ENCODE measurements at places on chromosomes 4 and X.

DNA sequence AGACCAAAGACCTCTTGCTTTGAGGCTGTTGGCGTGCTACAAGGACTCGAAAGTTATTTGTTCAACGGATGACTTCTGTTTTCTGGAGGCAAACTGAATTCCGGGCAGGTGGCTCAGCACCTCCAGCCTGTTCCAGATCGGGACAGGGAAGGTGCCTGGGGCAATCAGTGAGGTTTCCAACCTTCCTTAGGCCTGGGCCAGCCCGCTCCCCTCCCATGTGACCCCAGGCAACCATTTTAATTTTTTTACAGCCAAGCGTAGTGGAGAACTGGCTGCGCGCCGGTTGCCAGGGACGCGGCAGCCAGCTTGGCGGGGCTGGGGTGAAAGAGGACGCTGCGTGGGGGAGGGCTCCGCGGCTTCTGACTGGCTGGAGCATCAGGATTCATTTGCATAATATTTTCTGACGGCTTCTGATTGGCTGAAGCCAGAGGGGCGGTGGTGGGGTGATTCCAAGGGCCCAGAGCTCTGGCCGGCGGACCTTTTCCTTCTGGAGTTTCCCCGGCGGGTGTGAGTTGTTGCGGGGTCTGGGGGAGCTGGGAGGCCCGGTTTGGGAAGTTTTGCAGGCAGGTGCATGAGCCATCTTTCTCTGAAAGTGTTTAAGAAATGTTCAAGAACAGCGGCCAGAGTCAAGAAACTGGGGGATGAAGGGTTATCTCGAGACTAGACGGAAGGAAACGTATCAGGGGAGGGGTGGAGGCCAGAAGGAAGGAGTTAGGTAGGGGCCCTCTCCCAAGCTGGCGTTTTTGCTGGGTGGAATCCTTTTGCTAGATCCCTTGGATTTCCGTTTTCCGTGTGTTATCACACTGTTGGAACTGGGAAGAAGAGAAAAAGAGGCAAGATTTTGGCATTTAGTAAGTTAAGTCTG lies at the start of gene MID1IP1:
TSS of gene MID1IP1 (plus strand) at position 479 of the 865 bp plus-strand sequence. CDS start 3,488 bp downstream, outside the sequence.
- DNase-seq: peak; percentile 92

DNA sequence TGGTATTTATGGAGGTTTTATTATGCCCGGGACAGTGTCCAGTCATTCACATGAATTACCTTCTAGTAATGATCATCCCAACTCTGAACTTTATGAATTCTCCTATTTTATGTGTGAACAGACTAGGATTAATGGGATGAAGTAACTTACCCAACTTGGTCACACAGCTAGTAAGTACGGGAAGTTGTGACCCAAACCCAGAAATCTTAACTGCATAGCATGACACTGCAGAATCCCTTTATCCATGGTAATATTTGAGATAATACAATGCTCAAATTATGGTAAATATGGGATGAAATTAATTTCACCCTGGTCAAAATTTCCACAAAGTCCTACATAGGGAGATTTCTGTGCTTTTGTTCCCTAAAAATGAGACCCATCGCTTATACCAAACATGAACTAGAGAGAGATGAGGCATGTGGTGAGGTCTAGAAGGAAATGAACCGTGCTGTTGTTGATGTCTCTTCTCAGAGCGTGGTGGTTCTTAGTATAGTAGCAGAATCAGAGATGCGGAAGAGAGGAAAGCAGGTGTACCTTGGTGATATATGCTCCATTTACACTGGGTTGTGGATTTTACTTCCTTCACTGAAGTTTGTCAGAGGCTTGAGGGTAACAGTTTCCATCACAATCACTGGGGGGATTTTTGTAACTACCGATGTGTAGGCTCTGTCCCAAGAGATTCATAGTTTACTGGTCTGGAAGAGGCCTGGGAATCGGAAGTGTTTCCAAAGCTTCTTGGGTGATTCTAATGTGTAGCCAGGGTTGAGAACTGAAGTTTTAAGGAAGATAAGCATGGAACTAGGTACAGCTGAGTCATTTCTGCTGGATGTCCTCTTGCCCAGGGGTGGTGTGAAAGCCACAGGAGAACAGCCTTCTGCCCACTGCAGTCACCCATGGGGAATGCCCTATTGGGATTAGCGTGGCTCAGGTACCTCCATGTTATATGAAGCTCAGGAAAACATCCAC lies 30.2 kb upstream of the FAM9C start:
- DNase-seq: no peak

- DNase-seq: no peak
These were observed 210.4 kb downstream of the PALLD start for GRCh38 chr4:168707205-168707604.

DNA sequence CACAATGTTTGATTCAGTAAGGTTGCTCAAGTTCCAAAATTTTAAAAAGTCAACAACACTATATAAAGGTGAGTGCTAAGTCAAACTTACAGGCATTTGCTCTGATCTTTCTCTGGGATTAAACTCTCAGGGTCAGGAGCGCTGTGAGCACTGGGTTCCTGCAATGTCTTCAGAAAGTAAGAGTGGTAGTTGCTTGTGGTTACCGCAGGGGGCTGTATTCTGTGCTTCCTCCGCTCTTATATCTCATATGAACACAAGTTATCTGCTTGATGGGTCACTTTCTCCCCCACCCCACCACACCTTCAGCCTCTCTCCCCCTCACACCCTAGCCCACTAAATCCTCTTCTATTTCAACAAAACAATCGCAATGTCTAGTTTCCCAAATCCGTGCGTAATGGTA lies 116.4 kb upstream of the IGSF1 start:
- DNase-seq: no peak

DNA sequence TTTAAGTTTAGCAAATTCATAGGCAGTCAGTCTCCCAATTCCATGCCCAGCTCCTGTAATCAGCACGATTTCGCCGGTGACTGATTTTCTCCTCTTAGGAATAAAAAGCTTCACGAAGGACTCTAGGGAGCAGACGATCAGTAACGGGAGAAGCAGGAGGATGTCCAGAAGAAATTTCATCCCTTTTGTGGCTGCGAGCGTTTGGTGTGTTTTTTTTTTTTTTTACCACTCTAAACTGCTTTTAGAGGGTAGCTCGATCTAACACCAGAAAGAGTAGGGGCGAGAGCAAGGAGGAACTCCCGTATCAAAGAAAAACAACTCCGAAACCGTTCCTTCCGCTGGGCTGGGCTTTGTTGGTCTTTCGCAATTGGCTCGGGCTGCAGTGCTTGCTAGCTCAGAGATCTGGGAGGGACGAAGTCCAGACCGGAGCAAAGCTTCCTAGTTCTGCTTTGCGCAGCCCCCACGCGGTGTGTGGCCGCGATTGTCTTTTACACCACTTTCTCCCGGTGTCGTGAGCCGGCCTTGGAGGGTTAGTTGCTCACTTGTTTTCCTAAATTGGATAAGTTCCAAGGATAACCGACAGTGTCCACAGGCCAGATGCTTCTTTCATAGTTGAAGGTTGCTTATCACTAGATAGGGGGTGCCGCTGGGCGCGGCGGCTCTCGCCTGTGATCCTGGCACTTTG lies at the start of gene HSD17B11:
TSS of gene HSD17B11 (minus strand) at position 298 of the 685 bp plus-strand sequence. CDS start at position 180, 118 bp downstream.
- DNase-seq: peak; percentile 92

- no peak for DNase-seq
These were observed 52.6 kb upstream of the PPARGC1A start for GRCh38 chr4:23942471-23942870.

- DNase-seq: no peak
These were observed 83.5 kb upstream of the LIMCH1 start for GRCh38 chr4:41454423-41454822.

DNA sequence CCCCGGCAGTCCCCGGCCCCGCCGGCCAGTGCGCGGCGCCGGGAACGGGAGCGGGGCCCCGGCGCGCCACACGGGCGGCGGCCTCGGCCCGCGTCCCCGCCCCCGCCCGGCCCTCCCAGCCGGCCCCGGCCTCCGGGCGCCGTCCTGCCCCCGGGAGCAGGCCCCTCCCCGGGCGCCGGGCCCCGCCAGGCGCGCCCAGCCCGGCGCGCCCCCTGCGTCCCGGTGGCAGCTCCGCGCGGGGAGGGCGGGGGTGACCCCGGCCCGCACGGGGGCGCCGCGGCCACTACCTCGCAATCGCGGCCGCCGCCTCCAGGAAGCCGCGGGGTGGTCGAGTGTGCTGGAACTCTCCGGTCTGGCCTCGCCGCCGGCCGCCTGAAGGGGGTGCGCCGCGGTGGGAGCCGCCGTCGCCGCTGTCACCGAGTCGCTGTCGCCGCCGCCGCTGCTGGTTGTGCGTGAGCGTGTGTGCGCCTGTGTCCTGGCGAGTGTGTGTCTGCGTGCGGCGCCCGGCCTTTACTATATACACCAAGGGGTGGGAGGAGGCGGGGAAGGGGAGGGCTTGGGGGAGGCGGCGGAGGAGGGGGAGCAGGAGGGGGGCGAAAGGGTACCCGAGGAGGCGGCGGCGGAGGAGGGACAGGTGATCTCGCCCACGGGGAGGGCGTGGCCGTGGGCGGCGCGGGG lies at the start of gene RAI2:
TSS of gene RAI2 (minus strand) at position 488 of the 678 bp plus-strand sequence. CDS start 59,288 bp downstream, outside the sequence.
- DNase-seq: no peak

DNA sequence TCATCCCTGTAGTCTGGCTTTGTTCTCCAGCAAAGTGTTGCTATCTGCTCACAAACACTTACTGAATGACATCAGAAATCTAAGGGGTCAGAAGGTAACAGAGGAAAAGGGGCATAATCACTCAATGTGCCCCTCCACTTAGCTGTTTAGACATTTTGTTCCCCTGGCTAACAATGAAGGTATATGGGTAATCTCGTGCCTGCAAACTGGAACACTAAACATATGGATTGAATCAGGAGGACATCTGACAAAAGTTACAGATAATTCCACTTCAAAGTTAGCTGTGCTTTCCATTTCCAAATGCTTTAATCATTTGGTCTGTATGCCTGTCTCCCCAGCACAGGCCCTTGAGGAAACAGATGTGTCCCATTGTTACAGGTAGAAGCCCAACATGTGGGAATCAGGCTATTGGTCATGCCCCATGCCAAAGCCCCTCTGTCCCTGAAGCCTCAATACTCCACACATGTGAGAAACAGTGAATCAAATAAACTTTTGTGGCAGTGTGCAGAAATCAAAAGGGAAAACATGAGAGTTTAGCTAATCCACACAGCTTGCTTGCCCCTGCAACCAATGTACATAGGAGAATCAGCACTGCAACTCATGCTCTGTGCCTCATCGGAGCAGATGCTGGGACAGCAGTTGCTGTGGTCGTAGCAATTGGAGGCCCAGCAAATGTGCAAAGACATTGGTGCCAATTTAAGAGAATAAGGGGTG lies 111.7 kb downstream of the RNF150 start:
- DNase-seq: no peak
